ENCODE measurements at places on chromosomes 6 and 20. TPM values are rescaled to one million over a fixed set of nuclear protein-coding genes. Genes with fewer than 3 reads are reported as not detected.

DNA sequence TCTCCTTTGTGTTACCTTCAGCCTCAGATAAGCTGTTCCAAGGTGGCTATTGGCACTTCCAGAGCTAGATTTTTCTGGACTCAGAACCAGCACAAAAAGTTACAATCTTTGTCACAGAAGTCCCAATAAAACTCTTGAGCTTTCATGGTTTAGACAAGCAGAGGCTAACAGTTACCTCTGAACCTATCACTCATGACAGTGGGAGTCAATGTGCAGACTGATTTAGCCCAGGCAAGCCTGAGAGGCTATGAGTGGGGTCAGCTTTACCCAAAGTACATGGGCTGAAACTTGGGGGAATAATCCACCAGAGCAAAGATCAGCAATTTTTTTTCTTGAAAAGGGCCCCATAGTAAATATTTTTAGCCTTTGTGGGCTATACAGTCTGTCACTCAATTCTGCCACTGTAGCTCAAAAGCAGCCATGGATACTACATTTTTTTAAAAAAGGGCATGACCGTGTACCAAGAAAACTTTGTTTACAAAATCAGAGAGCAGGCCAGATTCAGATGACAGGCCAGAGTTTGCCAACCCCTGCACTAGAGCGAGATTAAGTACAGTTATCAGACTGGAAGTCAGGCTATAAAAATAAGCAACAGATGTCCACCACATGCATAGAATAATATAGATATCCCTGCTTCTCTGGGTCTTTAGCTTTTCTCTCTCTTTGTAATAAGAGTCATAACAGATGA, 20.0 kb downstream of the CCN2 start:
- no peaks in the 10 kb centered on the region for H3K36me3 ChIP-seq
- no peak overlapping the region for H3K4me3 ChIP-seq
- H3K4me1 ChIP-seq: no peaks in the 10 kb centered on the region
- no peaks in the 10 kb centered on the region for H3K27me3 ChIP-seq
- no peak for DNase-seq

DNA sequence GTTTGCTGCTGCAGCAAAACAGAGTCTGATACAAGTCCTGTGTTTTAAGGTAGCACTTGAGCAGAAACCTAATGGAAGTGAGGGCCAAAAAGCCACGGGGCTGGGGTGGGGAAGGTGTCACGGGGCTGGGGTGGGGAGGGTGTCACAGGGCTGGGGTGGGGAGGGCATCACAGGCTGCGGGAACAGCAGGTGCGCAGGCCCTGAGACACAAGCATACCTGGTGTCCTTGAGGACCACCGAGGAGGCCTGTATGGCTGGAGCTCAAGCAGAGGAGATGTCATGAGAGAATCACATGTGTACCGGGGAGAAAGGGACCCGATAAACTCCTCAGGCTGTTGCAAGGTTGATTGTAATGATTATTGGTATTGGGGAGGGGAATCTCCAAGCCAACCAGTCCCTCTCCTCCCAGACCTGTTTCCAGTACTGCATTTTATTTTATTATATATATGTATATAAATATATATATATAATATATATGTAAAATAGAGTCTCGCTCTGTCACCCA, 13.6 kb upstream of the SPO11 start:
- DNase-seq: no peak
- no peaks in the 10 kb centered on the region for H3K36me3 ChIP-seq
- H3K4me3 ChIP-seq: no peak overlapping the region
- H3K27ac ChIP-seq: no peak overlapping the region
- H3K4me1 ChIP-seq: no peaks in the 10 kb centered on the region

GRCh38 chr6:104182811-104183210, 676.9 kb downstream of the HACE1 start:
- H3K4me1 ChIP-seq: no peaks in the 10 kb centered on the region
- H3K27me3 ChIP-seq: no peaks in the 10 kb centered on the region
- no peak overlapping the region for H3K4me3 ChIP-seq
- DNase-seq: no peak
- no peak overlapping the region for H3K27ac ChIP-seq

DNA sequence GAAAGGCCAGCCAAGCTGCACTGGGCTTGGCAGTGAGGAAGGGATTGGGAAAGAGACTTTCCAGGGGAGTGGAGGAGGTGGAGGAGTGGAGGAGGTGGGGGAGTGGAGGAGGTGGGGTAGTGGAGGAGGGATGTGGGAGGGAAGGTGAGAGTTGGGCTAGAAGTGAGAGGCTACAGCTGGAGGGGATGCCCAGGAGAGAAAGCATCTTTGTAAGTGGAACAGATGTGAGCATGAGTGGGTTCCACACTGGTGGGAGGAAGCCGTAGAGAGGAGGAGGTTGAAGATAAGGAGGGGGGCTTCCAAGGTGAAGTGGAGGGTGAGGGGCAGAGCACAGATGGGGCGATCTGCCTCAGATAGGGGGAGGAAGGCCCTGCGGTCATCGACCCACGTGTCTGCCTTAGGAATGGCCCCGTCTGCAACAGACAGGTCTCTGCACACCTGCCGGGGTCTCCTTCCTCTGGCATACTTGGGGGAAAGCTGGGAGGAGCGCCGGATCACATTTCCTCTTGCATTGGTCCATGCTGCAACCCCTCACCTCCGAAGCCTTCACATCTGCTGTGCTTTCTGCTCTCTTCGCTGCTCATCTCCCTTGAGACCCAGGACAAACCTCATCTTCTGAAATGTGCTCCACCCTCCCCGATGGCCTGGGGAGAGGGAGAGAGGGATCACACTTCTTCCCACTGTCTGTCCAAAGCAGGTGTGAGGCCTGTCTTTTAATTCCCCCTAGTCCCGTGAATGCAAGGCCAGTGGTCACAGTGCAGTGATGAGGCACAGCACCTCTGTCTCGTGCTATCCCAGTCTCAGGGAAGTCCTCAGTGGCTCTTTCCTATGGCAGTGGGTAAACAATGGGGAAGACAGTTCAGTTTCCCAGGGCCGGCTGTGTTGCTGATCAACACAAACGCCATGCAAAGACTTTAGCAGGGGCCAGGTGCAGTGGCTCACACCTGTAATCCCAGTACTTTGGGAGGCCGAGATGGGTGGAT, 48.6 kb upstream of the SNX9 start:
- no peak overlapping the region for H3K4me3 ChIP-seq
- no peak for DNase-seq
- H3K4me1 ChIP-seq: no peaks in the 10 kb centered on the region
- no peak overlapping the region for H3K27ac ChIP-seq
- H3K27me3 ChIP-seq: no peaks in the 10 kb centered on the region
- H3K36me3 ChIP-seq: no peaks in the 10 kb centered on the region

GRCh38 chr6:19067165-19067564, 680.0 kb downstream of the RNF144B start:
- no peak overlapping the region for H3K4me3 ChIP-seq
- no peaks in the 10 kb centered on the region for H3K27me3 ChIP-seq
- H3K27ac ChIP-seq: no peak overlapping the region
- H3K36me3 ChIP-seq: no peaks in the 10 kb centered on the region
- H3K4me1 ChIP-seq: no peaks in the 10 kb centered on the region

DNA sequence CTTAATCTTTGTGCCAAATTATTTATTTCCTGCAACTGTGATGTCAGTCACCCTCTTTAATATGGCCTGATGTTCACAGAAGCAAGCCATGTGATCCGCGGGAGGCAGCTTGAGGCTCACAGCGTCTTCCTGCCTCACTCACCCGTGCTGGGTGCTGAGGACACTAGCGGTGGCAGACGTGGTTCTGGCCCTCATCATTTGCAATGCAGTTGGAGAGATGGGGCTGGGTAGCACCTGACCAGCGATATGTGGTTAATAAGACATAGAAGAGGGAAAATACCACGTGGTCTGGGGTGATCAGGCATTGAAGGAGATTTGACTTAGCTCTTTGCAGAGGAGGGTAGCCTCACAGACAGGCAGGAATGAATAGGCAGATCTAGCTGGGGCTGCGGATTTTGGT, 264.7 kb downstream of the TMEM242 start:
- H3K36me3 ChIP-seq: no peaks in the 10 kb centered on the region
- H3K4me3 ChIP-seq: no peak overlapping the region
- no peaks in the 10 kb centered on the region for H3K4me1 ChIP-seq
- no peak overlapping the region for H3K27ac ChIP-seq
- no peaks in the 10 kb centered on the region for H3K27me3 ChIP-seq
- no peak for DNase-seq

- peaks cover 1% of the 10 kb centered on the region for H3K4me1 ChIP-seq
- no peaks in the 10 kb centered on the region for H3K36me3 ChIP-seq
- no peak for DNase-seq
- H3K27ac ChIP-seq: no peak overlapping the region
- H3K27me3 ChIP-seq: no peaks in the 10 kb centered on the region
- no peak overlapping the region for H3K4me3 ChIP-seq
These were observed 232.9 kb downstream of the SYNE1 start for GRCh38 chr6:152404086-152404857.

GRCh38 chr6:156256161-156256560, 521.0 kb upstream of the ARID1B start:
- H3K27me3 ChIP-seq: no peaks in the 10 kb centered on the region
- H3K36me3 ChIP-seq: no peaks in the 10 kb centered on the region
- DNase-seq: no peak
- no peaks in the 10 kb centered on the region for H3K4me1 ChIP-seq

DNA sequence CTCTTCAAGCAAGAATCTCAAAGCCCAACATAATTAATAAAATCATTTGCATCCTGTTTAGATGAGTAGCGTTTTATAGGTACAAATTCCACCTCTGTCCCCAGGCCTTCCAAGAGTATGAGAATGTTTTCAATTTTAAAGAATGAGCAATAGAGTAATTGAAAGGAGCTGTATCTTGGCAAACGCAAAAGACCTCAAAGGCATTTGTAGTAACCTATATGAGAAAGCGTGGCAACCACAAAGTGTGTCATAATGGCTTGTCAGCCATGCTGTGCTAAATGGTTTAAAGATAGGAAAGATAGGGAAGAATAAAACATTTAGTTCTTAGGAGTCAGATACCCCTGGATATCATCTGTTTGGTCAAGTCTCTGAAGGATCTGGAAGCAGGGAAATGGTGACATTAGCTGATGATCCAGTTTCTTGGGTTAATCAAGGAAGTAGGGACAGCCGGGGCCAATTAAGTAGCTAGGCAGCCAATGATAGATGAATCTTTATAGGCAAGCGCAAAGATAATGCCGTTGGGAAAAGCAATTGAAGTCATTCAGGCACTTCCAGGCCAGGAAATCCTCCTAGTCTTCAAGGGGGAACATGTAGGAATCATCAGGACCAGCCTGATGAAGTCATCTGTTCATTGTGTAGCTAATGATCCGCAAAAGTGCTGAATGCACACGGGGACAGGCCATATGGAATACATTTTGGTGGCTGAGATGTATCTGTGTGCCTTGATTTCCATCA, 71.5 kb upstream of the ISM1 start:
- no peaks in the 10 kb centered on the region for H3K36me3 ChIP-seq
- DNase-seq: no peak
- H3K4me3 ChIP-seq: no peak overlapping the region
- no peaks in the 10 kb centered on the region for H3K27me3 ChIP-seq
- no peaks in the 10 kb centered on the region for H3K4me1 ChIP-seq

DNA sequence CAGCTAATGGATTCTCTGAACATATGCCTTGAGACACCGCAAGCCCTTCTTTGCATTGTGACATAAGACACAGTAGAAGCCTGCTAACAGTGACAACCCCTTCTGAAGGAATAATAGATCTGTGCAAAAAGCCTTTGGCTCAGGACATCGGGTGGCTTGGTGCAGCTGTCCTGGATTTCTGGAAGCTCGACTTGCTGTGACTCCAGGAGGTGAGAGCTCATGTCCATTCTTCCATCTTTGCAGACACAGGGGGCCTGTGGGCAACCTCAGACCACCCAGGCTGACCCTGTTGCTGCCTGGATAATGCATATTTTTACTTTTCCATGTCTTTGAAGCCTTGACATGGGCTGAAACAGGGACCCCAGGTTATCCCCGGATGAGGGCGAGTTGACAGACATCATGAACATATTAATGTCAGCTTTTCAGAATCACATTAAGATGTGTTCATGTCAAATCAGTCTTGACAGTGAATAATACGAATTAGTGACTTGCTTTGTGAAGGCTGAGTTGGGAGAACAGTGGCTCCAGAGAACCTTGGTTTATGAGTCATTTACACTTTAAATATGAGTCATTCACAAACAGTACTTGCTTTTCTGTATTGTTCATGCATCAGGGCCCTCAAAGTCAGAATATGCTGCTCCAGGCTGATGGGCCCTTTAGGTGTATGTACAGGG, 66.8 kb upstream of the IYD start:
- DNase-seq: no peak
- H3K36me3 ChIP-seq: no peaks in the 10 kb centered on the region
- no peak overlapping the region for H3K4me3 ChIP-seq
- H3K27ac ChIP-seq: no peak overlapping the region
- no peaks in the 10 kb centered on the region for H3K27me3 ChIP-seq

GRCh38 chr6:126038234-126038633, 51.9 kb downstream of the TRMT11 start:
- H3K36me3 ChIP-seq: peaks cover 2% of the 10 kb centered on the region
- H3K27ac ChIP-seq: no peak overlapping the region
- no peak for DNase-seq
- H3K27me3 ChIP-seq: no peaks in the 10 kb centered on the region
- H3K4me3 ChIP-seq: no peak overlapping the region

DNA sequence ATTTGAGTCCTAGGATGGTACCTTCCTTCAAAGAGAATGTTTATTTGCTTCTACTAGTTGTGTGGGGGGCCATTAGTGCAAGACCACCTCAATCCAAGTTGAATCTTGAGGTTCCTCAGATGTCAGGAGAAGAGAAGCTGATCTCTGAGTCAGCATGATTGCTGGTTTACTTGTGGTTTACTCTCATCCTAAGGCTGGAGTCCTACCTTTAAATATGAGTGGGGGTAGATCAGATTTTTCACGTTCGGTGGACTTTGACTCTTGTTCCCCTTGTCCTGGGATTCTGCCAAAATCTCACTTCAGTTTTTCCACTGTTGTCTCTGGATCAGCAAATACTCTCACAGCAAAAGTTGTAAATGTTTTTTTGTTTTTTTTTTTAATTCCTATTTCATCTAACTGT, 84.6 kb upstream of the F13A1 start:
- DNase-seq: no peak
- no peak overlapping the region for H3K4me3 ChIP-seq
- no peaks in the 10 kb centered on the region for H3K36me3 ChIP-seq
- no peaks in the 10 kb centered on the region for H3K27me3 ChIP-seq
- H3K27ac ChIP-seq: no peak overlapping the region

GRCh38 chr6:33313709-33314514, at the start of gene TAPBP:
Gene TAPBP, minus strand, starts transcription at chr6:33314078. Its CDS starts 37 bp downstream, at chr6:33314041.
- H3K36me3 ChIP-seq: no peaks in the 10 kb centered on the region
- H3K4me1 ChIP-seq: no peaks in the 10 kb centered on the region
- DNase-seq: peak; percentile 83
- H3K4me3 ChIP-seq: peak within 1 kb of the TSS; percentile 91
- no peaks in the 10 kb centered on the region for H3K27me3 ChIP-seq

The LTB gene
- 3.6 TPM for total RNA-seq

The KCNK16 gene
- not detected for total RNA-seq

The COL12A1 gene
- 150 TPM for total RNA-seq

The PFDN4 gene
- 19.8 TPM for total RNA-seq

The GHRH gene
- total RNA-seq: not detected

The CLVS2 gene
- not detected for total RNA-seq

The SMLR1 gene
- total RNA-seq: not detected

The TRAPPC3L gene
- 0.55 TPM for total RNA-seq

The MOG gene
- total RNA-seq: not detected
